ENCODE measurements at places on chromosomes 1 and 21.

DNA sequence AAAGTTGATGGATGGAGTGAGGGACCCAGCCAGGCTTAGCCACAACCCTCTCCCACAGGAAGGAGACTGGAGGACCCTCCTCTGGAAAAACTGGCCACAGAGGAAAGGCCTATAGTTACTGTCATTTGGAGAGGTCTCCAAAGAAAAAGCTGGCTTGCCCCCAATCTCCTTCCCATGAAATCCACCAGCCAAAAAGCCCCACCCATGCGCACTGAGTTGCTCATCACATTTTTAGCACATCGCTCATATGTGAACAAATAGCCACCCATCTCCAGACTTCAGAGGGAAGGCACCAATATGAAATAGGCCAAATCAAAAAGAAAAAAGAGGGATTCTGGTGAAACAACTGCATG lies 36.9 kb upstream of the QSOX1 start:
- no peak for DNase-seq

DNA sequence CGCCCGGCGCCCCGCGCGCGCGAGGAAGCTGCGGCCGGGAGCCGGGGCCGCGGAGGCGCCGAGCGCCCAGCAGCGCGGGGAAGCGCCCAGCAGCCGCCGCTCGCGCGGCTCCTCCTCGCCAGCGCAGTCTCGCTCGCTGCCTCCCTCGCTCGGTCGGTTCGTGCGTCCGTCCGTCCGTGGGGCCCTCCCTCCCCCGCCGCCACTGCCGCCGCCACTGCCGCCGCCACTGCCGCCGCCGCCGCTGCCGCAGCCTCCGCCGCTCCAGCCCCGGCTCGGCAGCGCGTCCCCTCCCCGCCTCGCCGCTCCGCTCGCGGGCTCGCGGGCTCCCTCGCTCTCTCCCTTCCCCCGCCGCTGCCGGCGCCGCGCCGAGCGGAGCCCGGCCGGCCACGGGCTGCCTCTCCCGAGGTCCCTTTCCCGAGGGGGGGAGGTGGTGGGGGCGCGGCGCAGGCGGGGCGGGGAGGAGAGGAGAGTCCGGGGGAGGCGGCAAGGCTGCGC lies at the start of gene KCND3:
Gene KCND3, minus strand, starts transcription at position 138 of the 495 bp plus-strand sequence.
- no peak for DNase-seq

DNA sequence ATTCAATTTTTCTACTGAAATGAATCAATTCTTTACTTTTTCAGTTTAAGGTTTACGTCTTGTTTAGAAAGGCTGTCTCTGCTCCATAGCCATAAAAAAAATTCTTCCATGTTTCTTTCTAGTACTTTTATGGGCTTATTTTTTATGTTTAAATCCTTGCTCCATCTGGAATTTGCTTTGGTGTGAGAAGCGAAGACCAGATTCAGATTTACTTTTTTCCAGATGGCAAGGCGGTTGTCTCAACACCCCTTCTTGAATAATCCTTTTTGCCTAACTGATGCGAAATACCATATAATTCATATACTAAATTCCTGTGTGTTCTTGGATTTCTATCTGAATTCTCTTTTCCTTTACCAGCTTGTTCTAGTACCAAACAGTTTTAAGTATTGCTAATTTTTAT lies 101.5 kb downstream of the C1orf94 start:
- no peak for DNase-seq

GRCh38 chr1:218658269-218658668 lies 313.1 kb downstream of the TGFB2 start:
- DNase-seq, result no peak

- DNase-seq, result no peak
Observed at GRCh38 chr1:98388441-98388840, 273.1 kb upstream of the SNX7 start.

- DNase-seq, result no peak
Observed at GRCh38 chr1:25797939-25798338, 2.1 kb upstream of the SELENON start.

DNA sequence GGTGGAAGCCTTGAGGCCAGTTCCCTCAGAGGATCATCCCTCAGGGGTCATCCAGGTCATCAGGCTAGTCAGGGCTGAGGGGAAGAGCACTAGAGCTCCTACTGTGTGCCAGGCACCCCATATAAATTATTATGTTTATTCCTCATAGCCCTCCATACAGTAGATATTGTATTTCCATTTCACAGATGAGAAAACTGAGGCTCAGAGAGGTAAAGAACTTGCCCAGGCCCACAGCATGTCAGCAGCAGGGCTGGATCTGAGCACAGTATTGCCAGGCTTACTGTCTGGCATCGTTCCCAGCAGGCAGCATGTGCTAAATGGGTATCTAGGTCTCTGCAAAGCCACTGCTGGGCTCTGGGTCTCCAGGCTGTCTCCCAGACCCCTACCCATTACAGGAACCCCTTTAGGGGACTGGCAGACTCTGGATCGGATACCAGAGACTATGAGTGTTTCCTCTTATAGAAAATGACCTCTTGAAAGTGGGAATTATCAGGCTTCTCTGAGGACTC lies 153.3 kb downstream of the PTPRU start:
- no peak for DNase-seq

DNA sequence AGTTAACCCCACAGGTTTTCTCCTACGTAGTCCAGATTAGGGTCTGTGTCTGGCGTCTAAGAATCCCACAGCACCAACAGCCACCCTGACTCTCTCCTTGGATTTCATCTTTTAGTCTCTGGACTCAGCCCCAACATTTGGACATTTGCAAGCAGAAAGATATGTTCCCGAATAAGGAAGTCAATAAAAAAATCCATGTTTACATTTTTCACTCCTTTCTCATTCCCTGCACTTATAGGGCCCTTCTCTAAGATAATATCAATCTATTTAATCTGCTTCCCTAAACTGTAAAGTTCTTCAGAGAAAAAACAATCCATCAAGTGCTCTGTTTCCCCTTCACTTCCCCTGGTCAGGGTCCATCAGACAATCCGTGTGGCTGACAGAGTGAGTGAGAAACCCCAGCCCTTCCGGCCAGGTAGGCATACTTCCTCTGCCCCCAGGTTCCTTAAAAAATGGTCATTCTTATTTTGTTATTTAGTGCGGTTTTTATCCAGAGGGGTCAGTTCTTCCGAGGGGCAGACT lies 105.9 kb upstream of the CDC42BPA start:
- no peak for DNase-seq

DNA sequence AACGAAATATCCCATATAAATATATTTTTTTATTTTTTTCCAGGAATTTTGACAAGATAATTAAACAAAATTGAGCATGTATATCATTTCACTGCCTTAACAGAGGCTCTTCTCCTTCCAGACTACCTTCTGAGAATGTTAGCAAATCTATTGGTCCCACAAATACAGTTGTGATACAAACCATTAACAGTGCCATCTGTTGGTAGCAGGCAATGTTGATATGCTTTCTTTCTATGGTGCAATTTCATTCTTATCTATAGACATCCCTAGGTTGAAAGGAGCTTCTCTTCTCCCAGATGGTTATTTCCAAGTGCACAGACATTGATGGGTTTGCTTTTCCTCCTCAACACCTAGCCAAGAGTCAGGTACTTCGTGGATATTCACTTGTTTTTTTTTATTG lies 303.6 kb downstream of the USH2A start:
- DNase-seq, result no peak

- no peak for DNase-seq
Observed at GRCh38 chr1:25818569-25818968, 1.2 kb upstream of the MTFR1L start.

Measured in CD8-positive, alpha-beta T cell (primary cell).